Activated CD4-positive, alpha-beta T cell treated with anti-CD3 and anti-CD28 coated beads, Interleukin-10, Interleukin-2, amounts not matched to agents 100 ng/mL and 50 ng/mL, durations not matched to agents 16 hours and 8 hours (primary cell): ENCODE measurements at places on chromosomes 6 and 20.
A peak's percentile ranks its signal among the peaks of the same experiment; 100 is the strongest.

DNA sequence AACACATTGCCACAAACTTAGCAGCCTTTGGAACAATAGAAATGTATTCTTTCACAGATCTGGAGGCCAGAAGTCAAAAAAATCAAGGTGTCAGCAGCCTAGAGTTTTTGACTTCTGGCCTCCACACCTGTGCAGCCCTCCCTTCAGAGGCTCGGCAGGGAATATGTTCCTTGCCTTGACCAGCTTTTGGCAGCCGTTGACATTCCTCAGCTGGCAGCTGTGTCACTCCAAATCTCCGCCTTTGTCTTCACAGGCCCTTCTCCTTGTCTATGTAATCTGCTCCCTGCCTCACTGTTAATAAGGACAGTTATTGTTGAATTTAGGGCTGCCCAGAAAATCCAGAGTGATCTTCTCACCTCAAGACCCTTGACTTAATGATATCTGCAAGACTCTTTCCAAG, 17.2 kb upstream of the AHI1 start:
- no peak for DNase-seq

DNA sequence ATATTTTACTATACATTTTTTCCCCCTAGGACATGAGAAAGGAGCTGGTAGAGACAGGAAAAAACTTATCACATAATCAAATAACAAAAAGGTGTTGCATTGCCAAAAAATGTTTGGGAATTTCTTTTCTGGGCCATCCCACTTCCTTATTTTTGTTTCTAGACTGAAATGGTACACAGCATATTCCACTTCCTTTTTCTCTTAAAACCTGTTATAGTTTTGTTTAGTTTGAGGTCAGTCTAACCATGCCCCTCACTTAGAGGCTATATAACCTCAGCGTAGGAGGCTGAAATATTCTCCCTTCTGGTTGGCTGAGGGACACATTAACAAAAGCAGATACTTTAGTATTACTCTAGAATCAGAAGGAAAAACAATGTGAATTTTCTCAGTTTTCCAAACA, 323.9 kb downstream of the GJA1 start:
- no peak for DNase-seq

DNA sequence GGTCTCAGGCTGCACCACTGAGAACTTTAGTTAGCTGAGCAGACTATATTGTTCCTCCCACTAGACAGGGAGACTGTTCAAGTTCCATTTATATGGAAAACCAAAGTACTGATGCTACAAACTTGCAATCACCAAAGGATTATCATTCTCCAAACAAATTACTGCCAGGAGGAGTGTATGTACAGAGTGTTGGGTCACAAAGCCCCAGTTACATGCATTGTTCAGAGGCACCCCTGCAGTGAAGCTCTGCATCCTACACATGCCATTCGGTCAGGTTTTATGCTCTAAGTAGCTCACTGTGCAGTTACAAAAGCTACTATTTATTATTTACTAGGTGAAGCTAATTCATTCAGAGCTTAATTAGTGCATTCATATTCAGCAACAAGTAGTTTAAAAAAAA, 75.8 kb downstream of the SMLR1 start:
- no peak for DNase-seq

DNA sequence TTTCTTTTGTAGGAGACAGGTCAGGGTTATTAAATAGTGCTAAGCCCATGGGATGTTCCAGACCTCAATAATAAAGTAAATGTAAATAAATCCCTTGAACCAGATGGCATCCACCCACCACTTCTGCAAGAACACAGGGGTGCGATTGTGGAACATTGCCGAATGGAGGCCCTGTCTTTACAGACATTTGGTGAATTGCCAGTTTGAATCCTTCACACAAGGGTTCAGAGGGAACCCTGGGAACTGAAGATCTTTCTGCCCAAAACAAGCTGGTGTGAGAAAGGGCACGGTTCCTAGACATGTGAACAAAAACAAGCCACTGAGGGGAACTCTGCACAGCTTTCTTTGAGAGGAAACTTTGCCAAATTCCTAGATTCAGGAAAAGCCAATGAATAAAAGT, 30.2 kb upstream of the RNF8 start:
- DNase-seq: no peak

GRCh38 chr6:104771258-104771832, 88.4 kb downstream of the HACE1 start:
- peak; percentile 32 for DNase-seq

DNA sequence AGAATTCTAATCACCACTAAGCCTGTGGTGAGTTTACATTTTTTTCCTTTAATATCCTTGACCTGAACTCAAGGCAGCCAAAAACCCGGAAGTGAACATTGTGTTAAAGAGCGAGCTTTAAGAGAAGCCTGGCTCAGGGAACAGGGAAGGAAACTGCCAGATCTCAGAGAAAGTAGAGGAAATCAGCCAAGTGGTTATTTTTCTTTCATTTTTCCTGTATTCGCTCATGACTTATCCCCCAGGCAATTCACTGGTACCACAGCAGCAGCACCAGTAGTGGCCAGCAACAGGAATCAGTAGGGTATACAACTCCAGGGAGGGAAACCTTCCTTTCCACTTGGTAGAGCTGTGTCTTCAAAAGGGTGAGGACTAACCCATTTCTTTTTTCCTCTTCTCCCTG, 89.6 kb upstream of the HMGCLL1 start:
- DNase-seq: no peak

DNA sequence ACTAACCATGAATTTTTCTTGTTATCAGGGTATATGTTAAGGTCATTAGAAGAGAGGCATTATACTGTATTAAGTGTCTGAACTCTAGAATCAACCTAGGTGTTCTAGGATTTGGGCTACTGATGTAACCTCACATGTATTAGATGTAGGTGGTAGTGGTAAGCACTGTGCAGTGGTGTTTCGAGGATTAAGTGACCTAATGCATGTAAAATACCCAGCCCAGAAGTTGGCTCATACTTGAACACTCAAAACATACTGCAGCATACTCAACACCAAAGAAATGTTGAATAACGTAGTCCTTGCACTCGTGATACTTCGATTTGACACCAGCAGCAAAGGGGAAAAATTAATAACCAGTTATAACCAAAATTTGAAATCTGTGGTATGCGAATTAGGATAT, 48.7 kb downstream of the QKI start:
- peak; percentile 6 for DNase-seq

DNA sequence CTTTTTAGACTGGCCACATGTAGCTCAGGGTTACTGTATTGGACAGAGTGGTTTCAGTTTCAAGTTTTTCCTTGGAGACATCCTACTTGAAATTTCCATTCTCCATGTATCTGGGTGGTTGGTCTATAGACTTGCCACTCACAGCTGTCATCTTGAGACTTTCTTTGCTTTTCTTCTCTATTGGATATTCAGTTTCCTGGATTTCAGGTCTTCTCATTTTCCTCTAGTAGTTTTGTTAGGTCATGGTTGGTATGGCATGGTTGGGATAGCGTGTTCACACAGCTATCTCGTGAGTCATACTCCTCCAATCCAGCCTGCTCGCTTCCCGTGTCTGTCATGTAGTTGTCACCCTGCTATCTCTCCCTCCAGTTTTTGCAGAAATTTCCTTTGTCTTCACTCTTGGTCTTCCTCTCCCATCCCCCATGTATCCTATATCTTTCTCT, 48.3 kb downstream of the PTPN1 start:
- DNase-seq: no peak

DNA sequence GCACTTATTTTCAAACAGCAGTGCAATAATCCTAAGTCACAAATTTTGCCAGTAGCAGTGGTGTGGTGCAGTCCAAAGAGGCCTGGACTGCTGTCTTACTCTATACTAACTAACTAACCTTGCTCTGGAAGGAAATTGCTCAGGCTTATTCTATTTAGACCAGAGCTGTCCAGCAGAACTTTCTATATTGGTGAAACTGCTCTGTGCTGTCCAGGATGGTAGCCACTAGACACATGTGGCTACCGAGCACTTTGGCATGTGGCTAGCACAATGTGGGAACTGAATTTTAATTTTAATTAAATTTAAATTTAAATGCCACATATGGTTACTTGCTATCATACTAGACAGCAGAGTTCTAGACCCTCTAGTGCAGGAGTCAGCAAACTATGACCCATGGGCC, 27.1 kb upstream of the FBXO9 start:
- no peak for DNase-seq

GRCh38 chr20:48815537-48815936, 12.3 kb downstream of the PREX1 start:
- DNase-seq: no peak

DNA sequence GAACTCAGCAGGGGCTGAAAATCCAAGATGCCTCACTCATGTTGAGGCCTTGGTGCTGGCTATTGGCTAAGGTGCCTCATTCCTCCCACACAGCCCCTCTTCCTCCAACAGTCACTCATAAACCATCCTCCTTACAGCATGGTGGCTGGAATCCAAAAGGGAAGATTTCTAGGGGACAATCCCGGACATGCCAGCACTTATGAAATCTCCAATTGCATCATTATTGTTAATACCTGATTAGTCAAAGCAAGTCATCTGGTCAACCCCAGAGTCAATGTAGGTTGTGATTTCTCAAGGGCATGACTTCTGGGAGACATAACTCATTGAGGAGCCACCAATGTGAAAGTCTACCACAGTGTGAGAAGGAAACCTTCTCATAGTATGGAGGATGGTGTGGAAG, 506.6 kb upstream of the NOX3 start:
- DNase-seq: no peak

DNA sequence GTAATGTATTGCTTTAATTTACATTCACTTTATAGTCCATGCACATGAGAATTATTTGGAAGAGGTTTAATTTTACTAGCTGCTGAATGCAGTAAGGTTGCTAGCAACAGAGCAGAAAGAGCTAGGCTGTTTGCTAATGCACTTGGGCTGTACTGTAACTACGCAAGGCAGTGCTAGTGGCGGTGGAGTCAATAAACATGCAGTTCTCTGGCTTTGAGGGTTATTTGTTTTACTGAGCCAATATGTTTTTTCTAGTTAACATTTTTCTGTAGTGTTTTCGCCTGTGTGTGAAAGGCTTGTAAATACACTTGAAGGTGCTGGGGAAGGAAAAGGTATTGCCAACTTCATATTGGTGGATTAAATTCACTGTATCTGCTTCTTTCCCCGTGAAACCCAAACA, 112.8 kb downstream of the BTBD3 start:
- DNase-seq: no peak

- DNase-seq: peak; percentile 75
Measured at GRCh38 chr6:29792123-29793035, 35.2 kb upstream of the HLA-G start.

- no peak for DNase-seq
Measured at GRCh38 chr6:44665143-44665542, 277.6 kb downstream of the CDC5L start.

GRCh38 chr6:79672631-79673111, 41.5 kb downstream of the SH3BGRL2 start:
- peak; percentile 19 for DNase-seq

- DNase-seq: no peak
Measured at GRCh38 chr6:24798740-24799540, at the start of gene ARMH2. Gene ARMH2, minus strand, starts transcription at chr6:24798917. Its CDS starts 60 bp downstream, at chr6:24798857.

DNA sequence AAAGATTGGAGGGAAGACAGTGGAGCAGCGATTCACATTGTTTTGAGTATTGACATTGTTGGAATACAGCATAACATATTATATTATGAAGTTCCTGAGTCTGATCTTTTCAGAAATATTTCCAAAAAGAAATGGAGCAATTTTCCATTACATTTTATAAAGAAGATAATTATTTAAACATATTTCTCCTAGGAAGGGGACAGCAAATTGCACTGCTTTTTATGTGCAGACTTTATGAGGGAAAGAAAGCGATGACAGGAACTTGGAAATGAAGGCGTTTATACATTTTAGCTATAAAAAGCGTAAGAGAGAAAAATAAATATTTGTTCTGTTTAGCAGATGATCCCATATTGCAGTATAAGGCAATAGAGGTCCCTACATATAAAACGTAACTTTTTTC, 117.0 kb upstream of the EDN1 start:
- no peak for DNase-seq

- no peak for DNase-seq
Measured at GRCh38 chr20:11098888-11099287, 425.1 kb upstream of the JAG1 start.

DNA sequence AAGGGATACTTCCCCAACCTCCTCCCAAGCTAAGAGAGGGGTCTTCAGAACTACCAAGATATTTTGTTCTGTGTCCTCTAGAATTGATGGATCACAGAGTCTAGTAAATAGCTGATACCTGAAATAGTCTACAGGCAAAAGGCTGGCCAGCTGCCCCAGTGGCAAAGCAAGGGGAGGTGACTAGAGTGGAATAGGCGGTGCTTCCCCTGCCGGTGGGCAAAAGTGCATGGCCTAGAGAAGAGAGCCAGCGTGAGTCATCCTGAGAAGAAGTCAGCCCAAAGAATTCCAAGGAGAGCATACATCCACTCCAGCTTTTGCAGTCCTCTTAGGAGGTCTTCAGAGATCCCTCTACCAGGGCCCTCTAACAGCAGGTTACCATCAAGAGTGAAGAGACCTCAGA, 14.7 kb downstream of the DPPA5 start:
- DNase-seq: no peak

DNA sequence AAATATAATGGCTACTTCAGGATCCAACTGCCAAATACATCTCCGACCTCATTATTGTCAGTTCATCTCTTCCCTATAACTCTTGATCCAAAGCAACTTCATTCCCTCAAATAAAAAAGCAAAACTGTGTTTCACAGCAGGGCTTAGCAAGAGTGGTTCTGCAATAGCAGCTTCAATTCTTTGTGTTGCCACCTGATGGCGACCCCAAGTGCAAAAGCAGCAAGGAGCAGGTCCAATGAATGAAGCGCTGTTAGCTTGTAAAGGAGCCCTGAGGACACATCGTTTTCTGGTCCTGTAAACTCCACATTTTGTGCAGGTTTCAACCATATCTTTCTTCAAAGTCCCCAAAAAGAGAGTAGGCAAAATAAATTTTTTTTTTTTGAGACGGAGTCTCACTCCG, 19.6 kb downstream of the RTN4IP1 start:
- peak; percentile 58 for DNase-seq

DNA sequence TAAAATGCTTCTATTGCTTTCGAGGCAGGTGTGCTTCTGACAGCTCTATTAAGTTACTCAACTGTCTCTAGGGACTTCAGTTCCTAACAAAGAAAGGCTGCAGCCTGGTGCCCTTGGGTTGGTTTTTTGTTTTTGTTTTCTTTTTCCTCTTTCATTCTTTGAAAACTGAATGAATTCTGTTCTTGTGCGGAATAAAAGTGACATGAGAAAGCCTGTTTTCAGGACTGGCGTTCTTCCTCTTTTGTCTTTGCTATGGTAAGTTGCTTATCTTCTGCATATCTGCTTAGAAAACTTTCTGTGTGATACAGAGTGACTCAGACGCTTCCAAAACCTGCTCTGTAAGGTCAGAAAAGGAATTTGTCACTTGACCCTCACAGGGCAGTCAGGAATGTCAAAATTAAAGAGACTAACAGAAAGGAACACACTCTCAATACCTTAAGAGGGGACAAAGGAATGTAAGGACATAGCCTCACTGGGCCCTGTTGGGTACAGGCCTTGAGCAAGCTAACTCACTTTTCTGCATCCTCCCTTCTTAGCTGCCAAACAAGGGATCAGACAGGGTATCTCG, 56.2 kb upstream of the NHSL1 start:
- DNase-seq: no peak
